ENCODE measurements at places on chromosomes 12 and 14. TPM values are rescaled to one million over a fixed set of nuclear protein-coding genes. Genes with fewer than 3 reads are reported as not detected.

OR4E1 gene
- total RNA-seq, result not detected

TEP1 gene
- 12.7 TPM for total RNA-seq

SERPINA4 gene
- total RNA-seq, result not detected

LPAR5 gene
- total RNA-seq, result 1.5 TPM

ADAM21 gene
- not detected for total RNA-seq

NR4A1 gene
- 177 TPM for total RNA-seq

GSKIP gene
- total RNA-seq, result 30.7 TPM

SMIM41 gene
- not detected for total RNA-seq

CMA1 gene
- total RNA-seq, result not detected

CHST11 gene
- 17.2 TPM for total RNA-seq

RBP5 gene
- not detected for total RNA-seq

LMNTD1 gene
- not detected for total RNA-seq

Measured in sigmoid colon (tissue), 7 donors.